Kidney epithelial cell (primary cell): ENCODE measurements at places on chromosomes 12 and 14. TPM values are rescaled to one million over a fixed set of nuclear protein-coding genes. Genes with fewer than 3 reads are reported as not detected.

The RIPK3 gene
- total RNA-seq: 2.3 and 2.9 TPM in 2 replicates

The SLC5A8 gene
- total RNA-seq: not detected in 2 replicates

DNA sequence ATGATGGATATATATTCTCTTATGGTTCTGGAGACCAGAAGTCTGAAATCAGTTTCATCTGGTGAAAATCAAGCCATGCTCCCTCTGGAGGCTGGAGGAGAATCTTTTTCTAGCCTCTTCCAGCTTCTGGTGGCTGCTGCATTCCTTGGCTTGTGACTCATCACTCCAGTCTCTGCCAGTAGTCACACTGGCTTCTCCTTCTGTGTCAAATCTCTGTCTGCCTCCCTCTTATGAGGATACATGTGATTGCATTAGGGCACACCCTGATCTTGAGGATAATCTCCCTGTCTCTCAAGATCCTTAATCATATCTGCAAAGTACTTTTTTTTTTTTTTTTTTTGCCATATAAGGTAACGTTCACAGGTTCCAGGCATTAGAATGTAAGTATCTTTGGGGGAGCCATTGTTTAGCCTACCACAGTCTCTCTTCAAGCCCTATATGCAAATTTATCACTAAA lies 17.7 kb downstream of the DNAL1 start:
- DNase-seq: peak; percentile 82

DNA sequence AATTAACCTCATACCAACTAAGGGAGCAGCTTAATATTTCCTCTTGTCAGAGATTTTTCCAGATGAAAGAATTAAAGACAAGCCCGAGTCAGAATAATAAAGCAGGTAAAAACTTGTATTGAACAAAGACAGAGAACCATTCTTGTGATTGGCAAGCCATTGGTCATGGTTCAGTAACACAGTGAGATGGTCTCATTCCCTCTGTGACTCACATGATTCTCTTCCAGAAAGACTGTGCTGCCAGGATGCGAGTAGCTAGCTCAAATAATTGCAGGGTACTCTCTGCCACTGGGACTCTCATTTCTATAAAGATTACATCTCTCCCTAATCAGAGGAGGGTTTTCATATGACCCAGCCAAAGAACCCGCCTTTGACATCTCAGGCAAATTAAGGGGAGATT lies 179.4 kb downstream of the PHLDA1 start:
- peak; percentile 56 for DNase-seq

GRCh38 chr12:40511341-40511740 lies 180.9 kb upstream of the CNTN1 start:
- DNase-seq: no peak

GRCh38 chr14:81342850-81343580 lies 57.1 kb downstream of the STON2 start:
- no peak for DNase-seq

- no peak for DNase-seq
These were observed 17.0 kb downstream of the SIX1 start for GRCh38 chr14:60632257-60632656.

GRCh38 chr14:96168581-96168980 lies 36.1 kb upstream of the BDKRB2 start:
- no peak for DNase-seq

DNA sequence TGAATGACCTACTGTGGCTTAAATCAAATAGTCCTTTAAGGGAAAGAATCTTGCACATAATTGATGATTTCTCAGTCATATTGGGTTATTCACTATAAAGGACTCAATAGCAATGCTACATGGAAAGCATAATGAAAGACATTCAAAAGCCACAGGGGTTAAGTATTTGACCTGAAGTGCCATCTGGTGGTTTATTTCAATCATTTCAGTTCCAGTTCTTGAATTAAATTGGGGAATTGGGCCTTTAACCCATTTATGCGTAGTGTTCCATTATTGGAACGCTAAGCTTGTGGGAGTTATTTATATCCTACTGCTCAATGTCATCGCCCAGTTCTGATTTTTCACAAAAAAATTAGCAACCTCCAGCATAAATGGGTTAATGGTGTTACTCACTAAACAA lies 41.3 kb upstream of the C12orf71 start:
- no peak for DNase-seq
